ENCODE measurements at places on chromosomes 7 and 10. TPM values are rescaled to one million over a fixed set of nuclear protein-coding genes. Genes with fewer than 3 reads are reported as not detected.

The TRIM24 gene
- 18.9 TPM for total RNA-seq

The WDR86 gene
- total RNA-seq = not detected

- no peak for DNase-seq
These were observed 287.3 kb downstream of the FZD1 start for GRCh38 chr7:91551377-91552175.

The INPP5A gene
- total RNA-seq = 8.1 TPM

The STRIP2 gene
- 41.3 TPM for total RNA-seq

DNA sequence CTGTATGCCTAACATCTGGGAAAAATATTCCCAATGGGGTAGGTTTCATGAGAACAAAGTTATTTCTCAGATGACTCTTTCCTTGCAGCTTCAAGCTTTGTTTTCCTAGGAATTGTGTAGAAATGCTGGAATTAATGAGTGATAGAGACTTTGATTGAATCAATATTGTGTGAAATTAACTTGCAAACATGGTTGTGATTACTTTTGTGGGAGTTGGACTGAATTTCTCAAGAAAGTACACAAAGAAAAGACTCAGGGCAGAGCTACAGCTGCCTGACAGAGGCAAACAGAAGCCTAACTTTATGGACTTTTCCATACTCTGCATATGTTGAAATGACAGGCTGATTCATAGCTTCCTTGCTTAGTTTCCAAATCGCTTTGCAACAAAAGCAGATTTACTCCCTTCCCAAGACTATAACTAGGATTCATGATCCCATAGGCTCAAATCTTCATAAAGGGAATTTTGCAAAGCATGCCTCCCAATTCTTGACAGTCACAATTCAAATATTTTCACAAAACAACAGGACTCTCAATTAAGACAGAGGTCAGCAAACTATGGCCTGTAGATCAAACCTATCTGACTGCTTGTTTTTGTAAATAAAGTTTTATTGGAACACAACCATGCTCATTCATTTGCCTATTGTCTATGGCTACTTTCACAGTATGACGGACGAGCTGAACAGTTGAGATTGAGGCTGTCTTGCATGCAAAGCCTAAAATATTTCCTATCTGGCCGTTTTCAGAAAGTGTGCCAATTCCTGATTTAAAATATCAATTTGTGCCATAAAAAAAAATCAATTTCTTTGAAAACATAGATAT lies 27.6 kb downstream of the NRP1 start:
- DNase-seq = no peak

The ERV3-1 gene
- 6.3 TPM for total RNA-seq

GRCh38 chr7:71021131-71021530 lies 110.8 kb upstream of the GALNT17 start:
- DNase-seq = no peak

- no peak for DNase-seq
These were observed 133.2 kb upstream of the ADARB2 start for GRCh38 chr10:1870491-1870890.

- no peak for DNase-seq
These were observed 48.5 kb upstream of the ADRB1 start for GRCh38 chr10:113995201-113995600.

DNA sequence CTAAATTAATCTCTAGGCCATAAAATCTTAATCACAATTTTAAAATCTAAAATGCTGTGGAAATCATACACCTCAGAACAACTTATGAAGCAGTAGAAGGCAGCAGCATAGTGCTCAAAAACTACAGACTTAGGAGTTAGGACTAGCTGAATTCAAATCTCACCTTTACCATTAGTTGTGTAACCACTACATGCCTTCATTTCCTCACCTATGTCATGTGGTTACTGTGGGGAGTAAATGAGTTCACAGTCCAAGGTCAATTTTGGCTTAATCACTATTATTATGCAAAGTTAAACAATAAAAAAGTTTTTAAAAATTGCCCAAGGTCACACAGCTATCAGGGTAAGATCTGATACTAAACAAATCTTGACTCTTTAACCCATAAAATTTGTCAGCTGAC lies 37.0 kb downstream of the SNX13 start:
- no peak for DNase-seq

The ECHDC3 gene
- 3.5 TPM for total RNA-seq

DNA sequence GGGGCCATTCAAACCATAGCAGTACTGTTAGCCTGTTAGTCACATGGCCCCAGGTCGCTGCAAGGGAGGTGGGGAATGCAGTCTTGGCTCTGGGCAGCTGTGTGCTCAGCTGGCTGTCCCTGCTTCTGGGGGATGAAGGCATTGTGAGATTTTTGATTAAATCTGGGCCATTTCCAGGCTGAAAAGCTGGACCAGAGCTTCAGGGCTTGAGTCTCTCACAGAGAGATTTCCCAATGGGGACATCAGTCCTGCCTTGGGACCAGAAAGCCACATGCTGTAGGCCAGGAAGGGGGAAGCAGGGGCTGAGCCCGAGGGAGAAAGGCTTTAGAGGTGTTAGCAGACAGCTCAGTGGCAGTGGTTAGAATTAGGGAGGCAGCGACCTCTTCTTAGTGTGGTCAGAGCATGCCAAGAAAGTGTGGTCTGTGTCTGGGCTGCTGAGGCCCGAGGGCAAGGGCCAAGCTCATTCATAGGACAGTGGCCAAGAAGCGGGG lies 33.6 kb downstream of the PALD1 start:
- DNase-seq = no peak

The ACTL6B gene
- total RNA-seq = not detected

- DNase-seq = peak; percentile 47
These were observed 195.0 kb upstream of the PLXNA4 start for GRCh38 chr7:132771301-132771730.

The PHF14 gene
- total RNA-seq = 40.3 TPM

DNA sequence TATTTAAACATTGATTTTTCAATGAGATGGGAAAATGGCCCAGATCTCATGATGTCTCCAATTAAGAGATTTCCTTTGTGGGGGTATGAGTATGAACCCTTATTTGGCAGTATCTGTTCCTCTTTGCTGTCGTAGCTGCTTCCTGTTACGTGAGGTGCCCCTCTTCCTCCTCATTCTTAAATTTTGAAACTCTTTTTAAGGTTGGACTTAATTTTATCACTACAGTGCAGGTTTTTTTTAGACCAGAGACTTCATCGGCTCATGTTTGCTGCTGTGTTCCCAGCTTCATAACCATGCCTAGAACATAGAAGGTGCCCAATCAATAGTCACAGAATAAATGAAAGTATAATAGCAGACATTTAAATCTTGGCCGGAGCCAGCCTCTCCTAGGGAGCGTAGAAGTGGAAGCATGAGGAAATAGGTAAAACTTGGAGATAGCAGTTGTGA lies 2.4 kb downstream of the MIOS start:
- DNase-seq = no peak

DNA sequence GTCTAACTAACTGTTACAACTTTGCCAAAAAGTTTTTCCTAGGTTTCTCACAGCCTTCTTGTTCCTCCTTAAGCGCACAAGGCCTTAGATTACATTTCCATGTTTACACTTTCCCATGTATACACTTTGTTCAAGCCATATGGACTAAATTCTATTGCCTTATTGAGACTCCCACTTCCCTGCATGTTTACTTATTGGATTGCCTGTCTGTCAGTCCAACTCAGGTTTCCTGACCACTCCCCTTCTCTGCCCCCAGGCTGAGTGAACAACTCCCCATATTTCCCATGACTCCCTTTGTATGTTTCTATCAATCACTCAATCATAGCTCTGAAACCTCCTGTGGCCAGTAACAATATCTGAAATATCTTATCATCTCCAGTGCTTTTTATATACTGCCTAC lies 43.0 kb downstream of the SLC25A40 start:
- no peak for DNase-seq

The NKX2-3 gene
- total RNA-seq = not detected

The TMEM106B gene
- 25.3 TPM for total RNA-seq

GRCh38 chr7:2287745-2288144 lies 26.5 kb downstream of the SNX8 start:
- DNase-seq = no peak

DNA sequence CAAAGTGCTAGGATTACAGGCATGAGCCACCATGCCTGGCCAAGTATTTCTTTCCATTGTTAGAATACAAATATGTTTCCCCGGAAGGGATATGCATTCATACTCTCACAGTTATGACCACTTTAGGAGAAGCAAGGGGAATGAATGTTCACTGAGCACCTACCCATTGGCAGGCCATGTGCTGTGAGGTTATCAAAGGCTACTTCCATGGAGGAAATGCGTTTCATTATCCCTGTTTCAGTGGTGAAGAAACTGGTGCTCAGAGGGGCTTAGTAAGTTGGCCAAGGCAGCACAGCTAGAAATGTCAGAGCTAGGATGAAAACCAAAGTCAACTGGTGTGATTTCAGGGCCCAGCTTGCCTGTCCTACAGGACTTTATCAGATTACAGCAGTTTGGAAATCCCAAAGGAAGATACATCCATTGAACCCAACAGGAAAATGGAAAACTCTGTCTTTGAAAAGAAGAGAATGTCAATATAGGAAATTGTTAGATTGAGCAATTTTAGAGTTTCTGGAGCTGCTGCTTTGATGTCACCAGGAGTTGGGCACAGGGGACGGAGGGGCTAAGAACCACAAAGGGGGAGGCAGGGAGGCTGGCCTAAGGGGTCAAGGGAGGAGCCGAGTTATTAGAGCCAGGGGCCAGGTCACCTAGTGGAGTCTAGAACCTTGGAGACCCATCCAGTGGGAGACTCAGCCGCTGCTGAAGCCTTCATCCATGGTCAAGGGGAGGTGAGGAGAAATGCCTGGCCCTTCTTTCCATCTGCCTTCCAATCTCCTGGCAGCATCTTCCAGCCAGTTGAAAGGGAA lies 319.8 kb downstream of the FRMD4A start:
- DNase-seq = no peak

GRCh38 chr10:43082746-43083145 lies 5.9 kb downstream of the RET start:
- DNase-seq = no peak

The STOX1 gene
- 0.74 TPM for total RNA-seq

The TLX1 gene
- not detected for total RNA-seq

The WDR37 gene
- 16.8 TPM for total RNA-seq

The ITIH5 gene
- not detected for total RNA-seq

- DNase-seq = no peak
These were observed 19.9 kb downstream of the WDR86 start for GRCh38 chr7:151389768-151390597.

DNA sequence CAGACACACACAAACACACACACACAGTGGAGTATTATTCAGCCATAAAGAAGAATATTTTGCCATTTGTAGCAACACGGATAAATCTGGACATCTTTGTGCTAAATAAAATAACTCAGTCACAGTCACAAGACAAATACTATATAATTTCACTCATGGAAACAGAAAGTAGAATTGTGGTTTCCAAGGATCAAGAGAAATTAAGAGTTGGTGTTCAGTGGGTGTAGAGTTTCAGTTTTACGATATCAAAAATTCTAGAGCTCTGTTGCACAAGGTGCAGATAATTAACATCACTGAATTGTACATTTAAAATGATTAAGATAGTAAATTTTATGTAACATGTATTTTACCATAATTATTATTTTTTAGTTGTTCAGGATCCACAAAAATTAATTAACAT lies 1235.0 kb downstream of the XPNPEP1 start:
- no peak for DNase-seq

DNA sequence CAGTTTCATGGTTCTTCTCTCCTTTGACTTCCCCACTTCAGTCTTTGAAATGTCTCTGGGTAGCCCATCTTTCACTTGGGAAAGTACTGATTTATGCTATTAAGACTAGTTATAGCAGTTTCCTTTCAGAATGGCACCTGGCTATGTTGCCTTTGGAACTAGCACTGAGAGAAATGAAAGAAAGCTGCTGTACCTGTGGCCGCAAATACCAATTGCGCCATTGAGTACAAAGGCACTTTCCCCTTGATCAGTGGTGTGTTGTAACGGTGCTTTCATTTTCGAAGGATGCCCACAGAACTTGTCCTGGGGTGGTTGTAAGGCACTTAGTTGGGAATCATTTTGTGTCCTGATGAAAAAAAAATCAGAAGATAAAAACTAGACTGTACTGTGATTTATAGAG lies 16.8 kb downstream of the BUB3 start:
- no peak for DNase-seq

The NKX6-2 gene
- total RNA-seq = not detected

The ZP3 gene
- total RNA-seq = 7.0 TPM

- no peak for DNase-seq
These were observed 76.0 kb downstream of the HIP1 start for GRCh38 chr7:75662579-75663301.

The TMEM184A gene
- total RNA-seq = 0.14 TPM

The COG5 gene
- 35.5 TPM for total RNA-seq

- DNase-seq = peak; percentile 78
These were observed 24.8 kb downstream of the INPP5F start for GRCh38 chr10:119750391-119751230.

- DNase-seq = peak; percentile 41
These were observed 485 bp downstream of the ALOX5 start for GRCh38 chr10:45374350-45375052.

DNA sequence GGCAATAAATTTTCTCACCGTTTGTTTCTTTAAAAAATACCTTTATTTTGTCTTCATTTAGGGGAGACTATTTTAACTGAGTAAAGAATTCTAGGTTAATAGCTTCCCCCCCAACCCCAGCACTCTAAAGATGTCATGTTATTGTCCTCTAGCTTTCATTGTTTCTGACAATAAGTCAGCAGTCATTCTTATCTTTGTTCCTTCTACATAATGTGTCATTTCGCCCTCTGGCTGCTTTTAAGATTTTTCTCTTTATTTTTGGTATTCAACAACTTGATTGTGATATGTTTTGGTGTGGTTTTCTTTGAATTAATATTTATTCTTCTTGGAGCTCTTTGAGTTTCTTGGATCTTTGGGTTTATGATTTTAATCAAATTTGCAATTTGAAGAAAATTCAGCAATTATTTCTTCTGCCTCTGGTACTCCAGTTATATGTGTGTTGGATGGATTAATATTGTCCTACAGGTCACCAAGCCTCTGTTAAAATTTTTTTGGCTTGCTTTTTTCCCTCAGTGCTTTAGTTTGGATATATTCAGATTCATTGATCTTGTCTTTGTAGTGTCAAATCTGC lies 64.6 kb upstream of the ELN start:
- no peak for DNase-seq

- no peak for DNase-seq
These were observed 112.5 kb downstream of the EGFR start for GRCh38 chr7:55131142-55131929.

DNA sequence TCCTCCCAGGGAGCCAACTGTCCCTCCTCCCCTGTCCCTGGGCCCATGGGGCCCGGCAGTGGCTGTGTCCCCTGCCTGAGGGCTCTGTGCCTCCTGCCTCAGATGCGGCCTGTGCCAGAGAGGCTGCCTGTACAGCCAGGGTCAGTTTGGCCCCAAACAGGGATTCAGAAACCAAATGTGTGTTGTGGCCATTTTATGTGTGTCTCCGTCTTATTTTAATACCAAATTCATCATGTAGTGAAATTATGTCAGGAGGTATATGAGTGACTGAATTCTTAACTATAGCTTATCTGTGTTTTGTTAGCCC lies 114.8 kb downstream of the NT5C2 start:
- no peak for DNase-seq
